Left ventricle myocardium superior (tissue), 1 donor: ENCODE measurements at places on chromosomes 1 and 21. TPM values are rescaled to one million over a fixed set of nuclear protein-coding genes. Genes with fewer than 3 reads are reported as not detected.

- no peak for DNase-seq
Observed at GRCh38 chr1:17763995-17764394, 8.9 kb downstream of the ACTL8 start.

PGLYRP4 gene
- not detected for total RNA-seq

DNA sequence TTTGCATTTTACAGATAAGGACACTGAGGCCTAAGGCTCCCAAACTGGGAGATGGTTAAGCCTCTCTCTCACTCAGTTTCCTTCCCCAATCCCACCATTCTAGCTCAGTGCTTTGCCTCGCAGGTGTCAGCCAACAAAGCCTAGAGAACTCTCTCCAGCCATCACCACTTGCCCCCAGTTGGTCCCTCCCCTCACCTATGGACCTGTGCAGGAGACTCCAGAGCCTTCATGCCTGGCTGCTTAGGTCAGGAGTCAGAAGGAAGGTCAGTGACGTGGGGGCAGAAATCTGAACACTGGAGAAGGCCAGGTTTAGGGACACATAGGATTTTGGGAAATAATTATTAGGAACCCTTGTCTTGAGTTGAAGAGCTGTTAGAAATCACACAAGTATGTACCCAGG is 295.3 kb downstream of the PTPRU start:
- DNase-seq = no peak

AHDC1 gene
- 42.8 TPM for total RNA-seq

DNA sequence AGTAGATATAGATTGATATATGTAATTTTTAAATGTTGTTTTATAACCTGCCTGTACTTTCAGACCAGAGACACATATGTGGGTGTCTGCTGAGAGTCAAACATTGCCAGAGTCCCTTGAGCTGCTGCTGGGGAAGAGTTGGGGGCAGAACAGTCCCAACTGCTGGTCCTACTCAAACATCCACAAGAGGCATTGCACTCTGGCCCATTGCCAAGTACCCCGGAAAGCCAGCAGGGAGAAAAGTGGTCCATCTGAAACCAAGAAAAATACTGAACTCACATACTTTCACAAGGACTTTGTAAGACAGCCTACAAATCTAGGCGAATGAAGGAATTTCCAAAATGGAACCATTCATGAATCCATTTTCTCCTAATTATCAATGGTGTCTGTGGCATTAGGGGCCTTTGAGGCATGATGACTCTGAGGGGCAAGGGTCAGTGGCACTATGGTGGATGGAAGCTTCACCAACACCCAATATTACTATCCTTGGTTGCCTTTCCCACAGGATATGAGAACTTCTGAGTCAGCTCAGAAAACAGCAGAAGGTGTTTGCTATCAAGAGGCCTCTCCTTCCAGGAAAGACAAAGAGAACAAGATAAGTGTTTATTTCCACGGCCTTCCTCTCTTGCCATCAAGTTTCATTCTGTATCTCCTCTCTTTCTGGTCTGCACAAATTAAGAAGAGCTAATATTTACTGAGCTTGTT is 7.3 kb upstream of the TBX15 start:
- no peak for DNase-seq

DNA sequence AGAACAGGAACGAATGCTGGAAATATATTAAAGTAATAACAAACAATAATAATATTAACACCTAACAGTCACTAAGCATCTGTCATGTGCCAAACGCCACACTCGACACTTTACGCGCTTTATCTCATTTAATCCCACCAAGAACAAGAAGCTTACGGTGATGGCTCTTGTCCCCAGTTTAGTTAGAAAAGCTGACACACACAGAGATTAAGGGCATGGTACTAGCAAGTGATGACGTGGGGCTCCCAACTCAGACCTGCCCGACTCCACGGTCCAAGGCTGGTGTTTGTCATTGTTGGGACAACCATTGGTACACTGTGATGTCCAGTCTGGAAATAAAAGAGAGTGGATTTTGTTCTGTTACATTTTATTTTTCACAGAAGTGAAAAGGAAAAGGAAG is 41.1 kb upstream of the KIF26B start:
- DNase-seq = no peak

GRCh38 chr1:41365320-41365633 is 4.0 kb downstream of the FOXO6 start:
- DNase-seq = no peak

NHLH2 gene
- total RNA-seq = not detected

- DNase-seq = no peak
Observed at GRCh38 chr1:74478979-74479378, 33.4 kb downstream of the LRRC53 start.

- no peak for DNase-seq
Observed at GRCh38 chr1:95982711-95983110, 738.9 kb upstream of the PTBP2 start.

- no peak for DNase-seq
Observed at GRCh38 chr1:91091812-91092211, 70.0 kb upstream of the ZNF644 start.

DNA sequence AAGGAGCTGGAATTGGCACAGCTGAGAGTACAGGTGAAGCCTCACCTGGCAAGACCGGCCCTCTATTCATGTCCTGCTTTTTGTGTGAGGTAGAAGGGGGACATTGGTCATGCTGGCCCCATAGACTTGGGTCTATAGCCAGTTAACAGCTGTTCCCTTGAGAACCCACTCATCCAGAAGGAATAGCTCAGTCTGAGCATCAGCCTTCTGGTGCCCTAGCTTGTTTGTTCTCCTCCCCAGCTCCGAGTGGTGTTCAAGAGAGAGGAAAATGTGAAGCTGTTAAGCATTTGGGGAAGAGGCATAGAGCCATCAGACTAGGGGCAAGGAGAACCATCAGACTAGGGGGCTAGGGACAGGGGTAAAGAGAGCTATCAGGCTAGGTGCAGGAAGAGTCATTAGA is 290.9 kb downstream of the SIPA1L2 start:
- DNase-seq = no peak

DNA sequence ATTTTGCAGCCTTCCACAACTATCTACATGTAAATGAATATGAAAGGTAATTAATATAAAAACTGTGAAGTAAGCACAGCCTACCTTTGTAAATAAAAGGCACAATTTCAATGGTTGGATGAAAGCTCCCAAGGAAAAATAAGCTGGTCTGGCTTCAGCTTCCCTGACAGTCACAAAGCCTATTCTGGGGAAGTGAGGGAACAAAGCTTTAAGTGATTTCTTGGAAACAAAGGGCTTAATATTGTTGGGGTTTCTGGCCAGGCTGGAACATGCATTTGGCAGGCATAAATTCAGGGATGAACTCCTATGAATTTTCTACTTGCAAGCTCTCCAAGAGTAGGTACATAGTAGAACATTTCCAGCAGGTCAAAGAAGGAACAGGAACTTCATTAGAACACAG is 17.3 kb downstream of the BCAS2 start:
- DNase-seq = no peak

DNA sequence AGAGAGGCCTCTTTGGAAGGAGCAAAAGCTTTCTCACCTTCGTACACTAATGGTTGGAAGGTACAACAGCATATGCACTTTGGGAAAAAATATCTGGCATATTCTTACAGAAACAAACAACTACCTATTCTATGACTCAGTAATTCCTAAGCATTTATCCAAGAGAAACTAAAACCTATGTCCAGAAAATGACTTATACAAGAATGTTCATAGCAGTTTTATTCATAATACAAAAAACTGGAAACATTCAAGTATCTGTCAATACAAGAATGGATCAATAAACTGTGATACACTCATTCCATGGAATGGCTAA is 8.2 kb downstream of the NBPF1 start:
- no peak for DNase-seq

NDUFS5 gene
- 782 TPM for total RNA-seq

DNA sequence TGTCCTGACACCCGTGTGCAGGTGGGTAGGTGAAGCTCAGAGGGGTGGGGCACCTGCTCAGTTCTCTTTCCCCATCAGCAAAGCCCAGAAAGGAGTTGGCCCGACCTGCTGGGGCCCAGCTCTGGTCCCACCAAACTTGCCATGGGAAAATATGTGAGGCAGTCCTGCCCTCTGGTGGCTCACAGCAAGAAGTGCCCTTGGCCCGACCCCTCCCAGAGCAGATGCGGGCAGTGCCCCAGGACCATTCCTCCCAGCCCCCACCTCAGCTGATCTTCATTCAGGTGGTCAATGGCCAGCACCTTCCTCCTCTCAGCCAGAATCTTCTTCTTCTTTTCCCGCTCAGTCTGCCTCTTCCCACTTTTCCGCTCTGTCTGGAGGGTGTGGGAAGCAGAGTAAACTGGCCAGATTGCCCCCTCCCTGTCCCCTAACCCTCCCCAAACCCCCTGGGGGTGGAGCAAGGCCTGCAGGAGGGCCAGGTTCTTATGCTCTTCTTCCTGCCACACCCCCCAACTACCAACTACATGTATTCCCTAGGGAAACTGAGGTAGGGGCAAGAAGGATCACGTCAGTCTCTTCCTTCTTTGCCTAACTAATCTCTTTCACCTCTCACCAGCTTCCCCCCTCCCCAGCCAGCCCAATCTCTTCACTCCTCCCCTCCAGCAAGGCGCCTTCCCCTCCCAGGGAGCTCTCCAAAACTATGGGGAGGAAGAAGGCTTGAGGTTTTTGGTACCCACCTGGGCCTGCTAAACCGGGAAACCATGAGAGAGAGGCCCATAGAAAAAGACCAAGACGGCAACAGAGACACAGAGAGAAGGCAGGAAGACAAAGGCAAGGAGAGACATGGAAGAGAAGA is 15.6 kb downstream of the TNNT2 start:
- peak; percentile 59 for DNase-seq

- no peak for DNase-seq
Observed at GRCh38 chr1:97433094-97433823, 487.6 kb downstream of the DPYD start.

DNA sequence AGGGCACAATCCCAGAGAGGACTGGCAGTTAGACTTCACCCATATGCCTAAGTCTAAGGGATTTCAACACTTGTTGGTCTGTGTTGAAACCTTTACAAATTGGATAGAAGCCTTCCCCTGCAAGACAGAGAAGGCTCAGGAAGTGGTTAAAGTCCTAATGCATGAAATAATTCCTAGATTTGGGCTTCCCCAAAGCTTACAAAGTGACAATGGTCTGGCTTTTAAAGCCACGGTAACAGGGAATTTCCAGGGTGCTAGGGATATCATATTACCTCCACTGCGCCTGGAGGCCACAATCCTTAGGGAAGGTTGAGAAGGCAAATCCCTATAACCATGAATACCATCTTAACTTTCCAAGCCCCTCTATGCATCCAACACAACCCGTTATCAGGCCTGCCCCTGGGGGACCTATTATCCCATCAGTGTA is 3.3 kb upstream of the FMO4 start:
- no peak for DNase-seq

GPR157 gene
- total RNA-seq = 42.2 TPM

DNA sequence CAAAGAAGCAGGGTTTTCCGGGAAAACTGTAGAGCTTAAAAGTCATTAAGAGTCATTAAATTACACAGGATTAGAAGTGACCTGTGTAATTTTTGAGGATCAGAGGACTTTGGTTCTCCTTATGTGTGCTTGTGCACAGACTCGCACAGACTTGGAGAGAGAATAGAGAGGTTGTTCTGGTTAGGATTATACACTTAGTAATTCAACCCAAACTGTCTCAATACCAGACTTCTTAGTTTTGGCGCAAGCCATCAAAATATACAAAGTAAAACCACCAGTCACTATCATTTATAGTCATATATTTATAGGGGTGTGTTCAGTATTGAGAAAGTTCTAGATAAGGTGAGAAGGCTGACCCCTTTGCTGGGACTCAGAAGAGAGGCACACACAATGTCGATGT is 112.3 kb downstream of the HLX start:
- DNase-seq = no peak

C1QB gene
- total RNA-seq = 102 TPM

FGR gene
- 4.7 TPM for total RNA-seq

- no peak for DNase-seq
Observed at GRCh38 chr1:14666962-14667650, 68.6 kb downstream of the KAZN start.

HSF2BP gene
- total RNA-seq = not detected

GRCh38 chr1:31501505-31501904 is 74.8 kb upstream of the TINAGL1 start:
- DNase-seq = no peak

DNA sequence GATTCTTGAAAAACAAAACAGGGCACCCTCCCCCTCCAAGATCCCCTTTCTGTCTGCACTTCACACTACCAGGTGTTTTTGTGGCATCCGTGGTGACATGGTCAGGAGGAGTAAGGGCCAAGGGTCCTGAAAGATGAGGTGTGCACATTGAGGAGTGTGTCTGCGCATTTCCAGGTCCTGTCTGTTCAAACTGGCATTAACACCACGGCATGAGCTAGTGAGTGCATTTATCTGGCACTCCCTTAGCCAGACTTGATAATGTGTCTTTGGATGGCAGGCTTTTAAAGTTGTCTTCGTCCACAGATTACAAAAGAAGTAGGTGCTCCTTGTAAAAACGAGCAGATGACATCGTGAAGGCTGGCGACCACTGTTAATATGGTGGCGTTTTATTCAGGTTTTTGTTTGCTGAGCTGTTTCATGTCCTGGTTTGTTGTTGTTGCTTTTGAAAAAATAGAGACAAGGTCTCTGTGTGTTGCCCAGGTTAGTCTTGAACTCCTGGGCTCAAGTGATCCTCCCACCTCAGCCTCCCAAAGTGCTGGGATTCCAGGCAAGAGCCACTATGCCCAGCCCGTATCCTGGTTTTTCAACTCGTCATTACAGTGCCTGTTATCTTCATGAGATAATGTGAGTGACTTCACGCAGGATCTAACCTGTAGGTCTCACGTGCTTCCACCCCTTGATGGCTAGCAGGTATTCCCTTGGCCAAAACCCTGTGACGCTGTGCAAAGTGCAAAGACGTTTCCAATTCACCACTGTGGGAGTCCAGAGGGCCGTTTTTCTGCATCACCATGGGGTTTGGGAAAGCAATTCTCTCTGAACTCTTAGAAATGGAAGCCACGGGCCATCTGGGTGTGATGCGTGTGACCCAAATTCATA is 4.2 kb downstream of the TMEM51 start:
- no peak for DNase-seq

GRCh38 chr1:26789931-26790330 is 2.2 kb downstream of the PIGV start:
- no peak for DNase-seq

IGSF5 gene
- total RNA-seq = 4.1 TPM
